Islet precursor cell (in vitro differentiated cells): ENCODE measurements at places on chromosomes 1 and 21.

- no peak for DNase-seq
Measured at GRCh38 chr1:84089867-84090266, 54.2 kb upstream of the PRKACB start.

DNA sequence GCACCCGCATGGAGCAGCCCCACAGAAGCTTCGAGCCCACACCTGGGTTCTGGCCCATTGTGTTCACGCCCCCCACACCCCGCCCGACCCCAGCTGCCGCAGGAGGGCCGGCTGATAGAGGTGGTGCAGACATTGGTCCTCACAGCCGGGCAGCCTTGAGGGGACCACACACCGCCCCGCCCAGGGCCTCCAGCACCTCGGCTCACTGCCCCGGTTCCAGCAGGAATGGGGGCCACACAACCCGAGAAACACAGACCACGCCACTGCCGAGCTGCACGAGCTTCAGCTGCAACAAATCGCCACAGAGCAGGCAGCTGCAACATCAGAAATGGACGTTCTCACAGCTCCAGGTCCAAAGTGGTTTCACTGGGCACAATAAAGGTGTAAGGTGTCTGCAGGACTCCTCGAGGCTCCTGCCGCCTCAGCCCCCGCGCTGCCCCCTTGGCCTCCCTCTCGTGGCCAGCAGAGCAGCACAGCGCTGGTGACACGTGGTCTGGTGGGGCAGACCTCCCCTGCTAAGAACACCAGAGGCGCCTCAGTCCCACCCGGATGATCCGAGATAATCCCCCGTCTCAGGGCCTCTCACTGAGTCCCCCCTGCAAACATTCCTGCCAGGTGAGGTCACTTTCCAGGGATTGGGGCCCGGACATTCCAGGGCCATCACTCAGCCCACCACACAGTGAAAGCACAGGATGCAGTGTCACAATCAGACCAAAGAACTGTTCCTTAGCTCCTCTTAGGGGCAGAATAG is 62.3 kb upstream of the ADARB1 start:
- DNase-seq = peak; percentile 100

- DNase-seq = peak; percentile 37
Measured at GRCh38 chr1:248812736-248813425, 12.8 kb downstream of the SH3BP5L start.

DNA sequence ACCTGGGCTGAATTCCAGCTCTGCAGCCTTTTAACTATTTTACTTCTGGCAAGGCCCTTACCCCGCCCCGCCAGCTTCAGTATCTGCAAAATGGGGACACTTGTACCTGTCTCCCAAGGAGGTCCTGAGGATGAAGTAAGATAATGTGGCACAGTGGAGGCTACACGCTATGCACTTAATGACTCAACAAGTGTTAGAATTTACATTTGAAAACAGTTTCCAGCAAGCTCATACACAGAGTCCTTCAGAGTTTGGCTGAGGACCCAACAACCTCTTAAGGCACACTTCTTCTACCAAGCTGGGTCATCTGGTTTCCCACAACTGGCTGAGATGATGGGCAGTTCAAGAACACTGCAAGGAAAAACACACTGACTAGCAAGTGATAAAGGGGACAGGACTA is 30.2 kb upstream of the SLC22A15 start:
- no peak for DNase-seq

DNA sequence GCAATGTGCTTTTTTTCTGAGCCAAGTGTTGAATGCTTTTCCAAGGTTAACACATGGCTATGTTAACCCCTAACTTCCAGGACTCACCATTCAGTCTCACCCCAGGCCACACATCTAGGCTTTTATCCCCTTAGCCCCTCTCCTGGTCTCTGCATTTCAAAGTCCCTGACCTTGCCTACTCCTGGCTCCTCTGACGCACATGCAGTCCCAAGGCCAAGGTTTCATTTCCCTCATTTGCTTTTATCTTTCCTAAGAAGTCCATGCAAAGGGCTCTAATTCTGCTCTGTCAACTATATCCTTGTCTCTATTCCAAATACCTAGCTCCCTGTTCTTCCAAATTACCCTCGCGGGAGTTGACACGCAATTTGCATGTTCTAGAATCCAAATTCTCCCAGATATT is 25.4 kb downstream of the SLC30A10 start:
- DNase-seq = no peak

DNA sequence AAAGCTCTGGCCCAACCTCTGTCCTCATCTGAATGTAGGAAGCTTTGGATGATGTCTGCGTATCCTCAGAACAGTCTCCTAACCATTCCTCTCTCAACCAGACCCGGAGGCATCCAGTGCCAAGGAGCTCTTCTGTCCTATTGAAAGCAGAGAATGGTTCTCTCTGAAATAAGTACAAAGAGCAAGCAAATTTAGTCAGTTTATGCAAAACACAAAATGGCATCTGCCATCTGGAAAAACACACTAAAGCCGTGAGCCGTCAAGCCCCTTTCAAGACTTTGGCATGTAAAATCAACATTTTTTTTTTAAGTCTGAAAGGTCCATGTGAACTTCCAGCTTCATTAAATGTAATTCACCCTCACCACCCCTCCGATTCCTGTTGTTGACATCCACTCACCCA is 21.7 kb upstream of the PROX1 start:
- no peak for DNase-seq

- no peak for DNase-seq
Measured at GRCh38 chr1:91924146-91924545, 25.1 kb upstream of the BRDT start.
